ENCODE measurements at places on chromosomes 3 and 15. TPM values are rescaled to one million over a fixed set of nuclear protein-coding genes. Genes with fewer than 3 reads are reported as not detected.

Gene IMPG2
- total RNA-seq: 0.71 TPM

DNA sequence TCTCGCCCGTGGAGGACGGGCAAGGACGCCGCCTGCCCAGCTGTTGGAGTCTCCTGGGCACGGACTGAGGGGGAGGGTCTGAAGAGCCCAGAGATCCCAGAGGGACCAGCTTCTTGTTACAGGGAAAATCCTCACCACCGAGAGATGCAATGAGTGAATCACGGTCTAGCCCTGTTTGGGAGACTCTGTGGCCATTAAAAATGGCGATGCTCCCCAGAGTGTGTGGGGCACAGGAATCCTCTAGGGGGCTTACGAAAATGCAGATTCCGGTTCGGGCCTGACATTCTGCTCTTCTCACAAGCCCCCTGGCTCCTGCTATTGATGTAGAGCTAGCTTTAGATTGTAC lies 35.5 kb upstream of the EPHB3 start:
- no peak for ATAC-seq

DNA sequence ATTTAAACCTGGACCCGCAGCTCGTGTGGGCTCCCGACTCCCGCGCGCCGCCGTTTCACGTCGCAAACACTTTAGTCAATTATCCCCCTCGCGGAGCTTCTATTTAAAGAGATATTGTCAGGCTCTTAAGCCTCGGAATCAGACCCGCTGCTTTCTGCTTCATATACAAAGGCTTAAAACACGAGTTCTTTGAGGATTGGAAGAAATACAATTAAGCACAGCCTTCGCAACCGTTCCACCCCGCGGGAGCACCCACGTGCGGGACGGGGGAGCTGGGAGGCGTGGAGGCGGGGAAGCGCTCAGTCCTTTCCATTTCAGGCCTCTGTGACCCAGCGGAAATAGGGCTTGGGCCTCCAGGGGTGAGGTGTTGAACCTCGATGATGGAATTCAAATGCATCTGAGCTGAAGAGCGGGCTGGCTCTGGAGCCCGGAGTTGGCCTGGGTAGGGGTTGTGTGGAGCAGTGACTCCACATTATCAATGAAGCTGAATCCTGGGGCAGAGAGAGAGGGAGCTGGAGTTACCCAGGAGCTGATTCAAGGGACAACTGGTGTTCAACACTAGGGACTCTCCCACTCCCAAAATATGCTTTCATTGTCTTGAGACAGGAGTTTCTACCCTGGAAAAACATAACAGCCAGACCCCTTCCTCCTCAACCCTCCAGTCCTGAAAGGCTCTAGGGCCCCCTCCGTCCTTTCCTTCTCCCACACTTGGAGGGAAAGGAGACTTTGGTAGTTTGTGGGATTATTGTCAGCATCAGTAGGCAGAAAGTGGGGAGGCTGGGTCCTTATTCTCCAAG lies 2.4 kb downstream of the ANKRD63 start:
- ATAC-seq: no peak

DNA sequence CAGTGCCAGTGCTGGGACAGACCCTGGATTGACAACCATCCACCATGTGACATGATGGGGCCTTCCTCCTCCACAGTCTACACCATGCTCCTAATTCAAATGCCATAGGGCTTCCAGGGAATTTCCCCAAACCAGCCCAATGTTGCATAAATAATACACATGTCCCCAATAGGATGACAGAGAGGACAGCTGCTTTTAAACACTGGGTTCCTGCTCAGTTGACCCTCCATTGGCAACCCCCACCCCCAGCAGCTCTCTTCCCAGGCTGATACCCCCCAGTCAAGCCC lies 28.3 kb upstream of the ATP2B2 start:
- no peak for ATAC-seq

DNA sequence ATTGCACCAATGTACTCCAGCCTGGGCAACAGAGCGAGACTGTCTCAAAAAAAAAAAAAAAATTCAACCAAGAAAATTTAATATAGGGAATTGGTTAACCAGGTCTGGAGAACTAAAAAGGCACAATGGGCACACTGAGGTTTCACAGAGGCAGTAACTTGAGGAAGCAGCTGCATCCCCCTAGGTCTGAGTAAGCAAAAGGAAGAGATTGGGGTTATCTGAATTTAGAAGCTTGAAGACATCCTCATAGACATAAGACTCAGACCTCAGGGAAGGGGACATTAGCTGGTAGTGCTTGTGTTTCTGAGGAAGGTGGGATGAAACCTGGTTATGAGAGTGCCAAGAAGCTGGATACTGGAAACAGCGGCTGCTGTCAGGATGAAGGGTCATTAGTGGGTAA lies 50.1 kb upstream of the LEKR1 start:
- no peak for ATAC-seq

- ATAC-seq: no peak
These were observed 109.5 kb upstream of the PLXNA1 start for GRCh38 chr3:126873416-126873815.

Gene MELTF
- total RNA-seq: 9.7 TPM

Gene INKA1
- total RNA-seq: 0.32 TPM

All from activated T-helper 17 cell treated with anti-CD3 and anti-CD28 coated beads, Interleukin-2, amount 50 U/mL, for 72 hours (primary cell).